ENCODE measurements at places on chromosomes 2 and 18.

DNA sequence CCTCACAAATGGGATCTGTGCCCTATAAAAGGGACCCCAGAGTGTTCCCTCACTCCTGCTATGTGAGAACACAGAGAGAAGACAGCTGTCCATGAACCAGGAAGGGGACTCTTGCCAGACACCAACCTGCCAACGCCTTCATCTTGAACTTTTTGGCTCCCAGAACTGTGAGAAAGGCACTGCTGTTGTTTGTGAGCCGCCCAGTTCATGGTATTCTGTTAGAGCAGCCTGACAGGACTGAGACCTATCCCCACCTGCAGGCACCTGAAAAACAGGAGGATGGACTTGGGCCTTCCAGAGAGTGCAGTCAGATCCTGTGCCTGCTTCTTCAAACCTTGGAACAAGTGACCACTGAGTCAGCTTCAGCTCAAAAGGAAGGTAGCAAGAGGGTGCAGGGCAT lies 51.4 kb downstream of the CRACDL start:
- DNase-seq = no peak

- DNase-seq = peak; percentile 21
Measured at GRCh38 chr2:219178377-219179175, 501 bp downstream of the RETREG2 start.

DNA sequence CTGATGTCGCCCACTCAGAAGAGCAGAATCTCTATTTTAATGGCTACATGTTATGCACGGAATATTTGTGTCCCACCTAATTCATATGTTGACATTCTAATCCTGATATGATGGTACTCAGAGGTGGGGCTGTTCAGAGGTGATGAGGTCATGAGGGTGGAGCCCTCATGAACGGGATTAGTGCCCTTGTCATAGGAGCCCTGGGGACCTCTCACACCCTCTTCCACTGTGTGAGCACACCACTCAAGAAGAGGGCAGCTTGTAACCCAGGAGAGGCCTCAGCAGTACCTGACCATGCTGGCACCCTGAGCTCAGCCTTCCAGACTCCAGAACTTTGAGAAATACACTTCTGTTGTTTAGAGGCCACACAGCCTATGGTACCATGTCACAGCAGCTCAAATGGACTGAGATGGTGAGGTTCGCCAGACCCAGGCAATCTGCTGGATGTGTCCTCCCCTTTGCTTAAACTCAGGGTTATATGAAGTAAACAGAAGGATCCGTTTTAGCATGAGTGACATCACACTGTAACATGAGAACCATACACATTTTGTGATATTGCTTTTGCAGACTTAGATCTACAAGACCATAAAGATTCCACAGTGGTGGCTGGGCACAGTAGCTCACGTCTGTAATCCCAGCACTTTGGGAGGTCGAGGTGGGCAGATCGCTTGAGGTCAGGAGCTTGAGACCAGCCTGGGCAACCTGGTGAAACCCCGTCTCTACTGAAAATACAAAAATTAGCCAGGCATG lies 48.7 kb downstream of the ATOH8 start:
- no peak for DNase-seq

GRCh38 chr2:96103761-96104486 lies 12.4 kb downstream of the ADRA2B start:
- DNase-seq = no peak

DNA sequence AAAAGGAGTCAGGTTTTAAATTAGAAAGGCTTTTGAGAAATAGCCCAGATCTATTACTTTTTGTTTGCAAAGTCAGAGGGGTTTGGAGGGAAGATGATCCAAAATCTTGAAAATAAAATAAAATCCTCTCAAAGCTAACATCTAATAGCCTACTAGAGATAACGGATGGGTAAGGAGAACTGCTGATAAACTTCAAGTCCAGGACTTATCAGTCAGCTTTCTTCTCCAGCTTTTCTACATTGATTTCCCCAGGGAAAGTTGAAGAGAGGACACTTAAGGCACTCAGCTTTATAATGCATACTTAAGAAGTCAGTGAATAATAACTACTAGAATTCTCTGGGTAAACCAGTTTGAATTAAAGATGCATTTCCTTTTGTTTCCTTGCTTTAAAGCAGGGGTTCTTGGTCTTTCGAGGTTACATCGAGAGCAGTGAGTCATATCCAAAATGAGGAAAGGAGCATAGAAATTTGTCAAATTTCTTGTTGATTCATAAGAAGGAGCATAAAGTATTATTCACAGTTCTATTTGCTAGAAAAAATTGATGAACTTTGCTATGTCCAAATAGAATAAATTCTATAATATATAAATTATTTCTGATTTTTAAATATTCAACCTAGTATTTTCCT lies 43.2 kb upstream of the ITPRID2 start:
- DNase-seq = no peak

- no peak for DNase-seq
Measured at GRCh38 chr2:28709101-28709500, 42.5 kb upstream of the PPP1CB start.

DNA sequence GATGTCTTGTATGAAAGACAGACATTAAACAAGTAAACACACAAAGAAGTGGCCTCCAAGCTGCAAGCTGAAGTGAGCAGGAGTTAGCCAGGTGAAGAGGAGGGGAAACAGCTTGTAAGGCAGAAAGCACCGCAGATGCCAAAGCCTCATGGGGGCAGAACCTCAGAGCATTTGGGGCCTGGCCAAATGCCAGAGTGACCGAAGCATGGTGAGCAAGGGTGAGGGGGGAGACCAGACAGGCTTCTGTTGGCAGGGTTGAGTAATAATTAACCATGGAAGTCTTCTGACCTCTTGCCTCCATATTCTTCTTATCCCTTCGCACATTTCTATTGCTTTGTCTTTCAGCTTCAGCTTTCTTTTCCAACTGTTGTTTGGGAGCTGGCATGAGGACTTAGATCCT lies 5.6 kb downstream of the QPCT start:
- no peak for DNase-seq

DNA sequence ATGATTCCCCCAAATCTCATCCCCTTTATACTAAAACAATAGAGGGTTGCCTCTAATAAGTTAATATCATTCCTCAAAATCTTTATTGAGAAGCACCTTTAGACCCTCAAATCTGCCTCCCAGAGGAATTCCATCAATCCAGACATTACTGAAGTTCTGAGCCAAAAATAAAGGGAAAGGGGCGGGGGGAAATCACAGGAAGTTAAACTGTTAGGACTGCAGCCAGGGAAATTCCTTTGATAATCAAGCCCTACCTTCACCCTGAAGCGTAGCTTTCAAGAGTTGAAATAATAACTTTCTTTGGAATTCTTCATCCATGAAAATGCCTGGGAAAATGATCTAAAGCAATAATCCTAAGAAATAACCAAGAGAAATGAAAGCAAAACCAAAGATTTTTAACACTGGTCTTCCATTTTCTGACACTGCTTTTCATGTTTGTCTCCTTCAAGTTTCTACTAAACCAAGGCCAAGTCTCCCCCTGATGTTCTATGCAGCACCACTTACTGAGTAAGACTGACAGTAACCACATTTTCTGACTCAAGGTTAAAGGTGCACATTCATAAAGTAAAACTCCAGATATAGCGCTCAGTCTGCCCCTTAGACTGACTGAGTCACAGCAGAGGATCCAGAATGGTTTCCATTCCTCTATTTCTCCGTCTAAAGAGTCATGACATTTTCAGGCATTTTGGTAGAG lies 78.2 kb downstream of the TCF4 start:
- DNase-seq = no peak
